ENCODE measurements at places on chromosomes 7 and 10.
A peak's percentile ranks its signal among the peaks of the same experiment; 100 is the strongest.

DNA sequence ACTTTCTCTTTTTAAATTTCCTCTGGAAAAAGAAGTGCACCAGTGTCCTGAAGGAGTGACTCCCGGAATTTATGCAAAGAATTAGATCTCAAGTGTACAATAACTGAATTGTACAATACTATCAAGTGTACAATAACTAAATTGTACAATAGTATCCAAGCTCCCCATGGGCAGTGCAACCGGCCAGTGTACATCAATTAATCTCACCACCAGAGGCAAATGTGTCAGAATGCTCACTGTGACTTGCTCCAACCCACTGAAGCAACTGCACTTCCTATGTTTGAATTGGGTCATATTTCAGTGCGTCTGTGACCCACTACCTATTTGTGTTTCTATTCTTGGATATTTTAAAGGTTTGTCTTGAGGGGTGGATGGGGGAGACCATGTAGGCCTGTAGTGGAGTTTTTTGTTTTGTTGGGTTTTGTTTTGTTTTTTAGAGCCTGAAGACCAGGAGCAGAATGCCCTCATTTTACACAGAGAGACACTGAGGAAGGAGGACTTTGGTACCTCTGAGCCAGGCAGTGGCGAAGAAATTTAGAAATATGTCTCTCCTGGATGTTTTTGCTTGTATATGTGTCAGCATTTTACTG is 78.5 kb upstream of the CTTNBP2 start:
- DNase-seq, result no peak

DNA sequence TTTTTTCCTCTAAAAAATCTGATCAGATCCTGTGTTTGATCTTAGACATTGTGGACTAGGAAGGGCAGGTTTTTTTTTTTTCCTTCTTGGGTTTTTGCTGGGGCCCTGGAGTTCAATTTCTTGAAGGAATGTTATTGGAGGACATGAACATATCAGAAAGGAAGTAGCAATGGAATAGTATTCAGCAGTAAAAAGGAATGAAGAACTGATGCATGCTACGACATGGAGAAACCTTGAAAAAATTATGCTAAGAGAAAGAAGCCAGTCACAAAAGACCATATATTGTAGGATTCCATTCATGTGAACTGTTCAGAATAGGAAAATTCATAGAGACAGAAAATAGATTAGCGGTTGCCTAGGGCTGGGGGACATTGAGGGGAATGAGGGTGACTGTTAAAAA is 34.0 kb downstream of the FGF8 start:
- no peak for DNase-seq

GRCh38 chr7:80014511-80014910 is 120.1 kb upstream of the GNAI1 start:
- no peak for DNase-seq

GRCh38 chr7:133642907-133643306 is 390.0 kb downstream of the EXOC4 start:
- DNase-seq, result no peak

- DNase-seq, result peak; percentile 6
Observed at GRCh38 chr10:48343921-48344598, 37.6 kb downstream of the MAPK8 start.

DNA sequence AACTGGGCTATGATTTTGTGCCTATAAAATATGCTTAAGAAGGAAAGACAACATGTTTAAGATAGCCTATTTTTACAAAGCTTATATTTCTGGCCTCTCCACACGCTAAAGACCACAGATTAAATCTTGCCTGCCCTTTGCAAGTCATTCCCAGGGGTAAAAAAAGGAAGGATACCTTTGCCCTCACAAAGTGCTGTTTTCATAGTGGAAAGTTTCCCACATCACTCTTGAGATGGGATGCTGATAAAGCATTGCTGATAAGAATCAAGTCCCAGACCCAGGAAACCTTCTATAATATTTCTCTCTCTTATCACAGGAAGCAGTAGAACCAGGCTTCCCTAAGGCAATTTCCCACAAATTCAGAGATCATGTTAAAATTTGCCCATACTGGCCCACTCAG is 56.5 kb downstream of the GSAP start:
- no peak for DNase-seq

DNA sequence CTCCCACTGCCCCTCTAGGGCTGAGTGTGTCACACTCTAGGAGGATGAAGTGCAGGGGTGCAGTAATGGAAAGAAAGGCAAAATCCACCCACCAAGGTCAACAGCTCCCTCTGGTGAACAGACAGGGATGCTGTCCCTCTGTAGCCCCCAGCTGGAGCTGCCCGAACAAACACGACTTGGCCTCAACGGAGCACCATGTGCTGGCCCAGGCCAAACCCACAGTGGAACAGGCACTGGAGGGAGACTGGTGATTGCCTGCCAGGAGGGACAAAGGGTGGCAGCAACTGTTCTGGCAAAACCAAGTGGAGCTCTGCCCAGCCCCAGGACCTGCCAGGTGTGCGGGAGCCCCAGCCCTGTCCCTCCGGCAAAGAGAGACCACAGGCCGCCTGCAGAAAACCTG is 20.7 kb downstream of the PDIA4 start:
- DNase-seq, result no peak

GRCh38 chr10:122557516-122557915 is 3.0 kb upstream of the DMBT1 start:
- no peak for DNase-seq

DNA sequence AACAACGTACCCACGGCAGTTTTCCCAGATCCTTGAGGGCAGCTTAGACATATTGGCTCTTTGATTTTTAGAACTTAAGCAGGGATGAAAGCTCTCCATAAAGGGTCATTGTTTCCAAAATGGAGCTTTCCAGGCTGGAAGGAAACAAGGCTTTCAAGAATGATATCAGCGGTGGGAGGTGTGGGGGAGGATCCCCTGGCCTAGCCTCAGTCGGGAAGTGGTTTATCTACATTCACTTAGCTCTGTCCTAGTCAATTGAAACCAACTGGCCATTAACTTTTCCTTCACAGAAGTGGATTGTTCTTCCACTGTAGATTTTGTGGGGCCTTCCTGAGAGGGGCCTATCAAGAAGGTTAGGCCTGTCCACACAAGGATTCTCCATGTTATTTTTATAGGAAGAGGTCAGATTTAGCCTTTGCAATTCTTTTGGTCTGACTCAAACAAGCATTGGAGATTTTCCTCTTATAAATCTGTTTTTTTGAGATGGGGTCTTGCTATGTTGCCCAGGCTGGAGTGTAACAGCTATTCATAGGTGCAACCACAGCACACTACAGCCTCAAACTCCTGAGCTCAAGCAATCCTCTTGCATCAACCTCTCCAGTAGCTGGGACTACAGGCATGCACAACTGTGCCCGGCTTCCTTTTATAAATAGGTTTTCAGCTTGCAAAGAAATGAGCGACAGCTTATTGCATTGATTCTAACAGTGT is 343.5 kb downstream of the LRMDA start:
- no peak for DNase-seq

DNA sequence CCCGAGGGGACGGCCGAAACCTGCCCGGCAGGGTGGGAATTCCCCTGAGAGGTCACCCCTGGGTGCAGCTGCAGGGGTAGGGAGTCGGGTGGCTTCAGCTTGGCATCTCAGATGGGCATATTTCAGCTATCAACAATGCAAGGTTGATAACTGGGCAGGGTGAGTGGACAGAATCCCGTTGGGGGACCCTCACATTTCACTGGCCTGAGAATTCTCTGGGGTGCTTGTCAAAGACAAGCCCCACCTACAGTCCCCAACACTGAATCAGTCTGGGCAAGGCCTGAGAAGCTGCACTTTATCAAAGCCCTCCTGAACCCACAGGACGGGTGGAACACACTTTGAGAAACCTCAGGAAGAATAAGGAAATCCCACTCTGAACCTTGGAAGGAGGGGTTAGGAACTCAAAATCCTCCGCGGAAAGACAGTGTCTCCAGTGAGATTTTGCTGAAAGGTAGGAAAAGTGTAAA is 3.1 kb downstream of the RGS10 start:
- DNase-seq, result no peak

DNA sequence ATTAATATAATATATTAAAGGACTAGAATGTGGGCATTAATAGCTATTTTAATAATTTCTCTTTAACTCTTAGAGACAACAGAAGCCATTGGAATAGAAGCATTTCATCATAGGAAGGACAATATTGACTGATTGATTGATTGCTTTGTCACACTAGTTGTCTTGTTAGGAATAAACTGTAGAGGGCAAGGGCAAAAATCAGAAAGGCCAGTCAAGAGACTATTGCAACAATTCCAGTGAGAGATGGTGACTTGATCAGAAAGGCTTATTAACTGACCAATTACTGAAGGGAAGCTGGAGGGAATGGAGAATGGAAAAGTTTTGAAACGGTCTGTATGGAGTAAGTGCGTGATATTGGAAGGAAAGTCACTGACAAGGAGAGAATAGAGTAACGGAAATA is 87.3 kb downstream of the RUNDC3B start:
- no peak for DNase-seq

DNA sequence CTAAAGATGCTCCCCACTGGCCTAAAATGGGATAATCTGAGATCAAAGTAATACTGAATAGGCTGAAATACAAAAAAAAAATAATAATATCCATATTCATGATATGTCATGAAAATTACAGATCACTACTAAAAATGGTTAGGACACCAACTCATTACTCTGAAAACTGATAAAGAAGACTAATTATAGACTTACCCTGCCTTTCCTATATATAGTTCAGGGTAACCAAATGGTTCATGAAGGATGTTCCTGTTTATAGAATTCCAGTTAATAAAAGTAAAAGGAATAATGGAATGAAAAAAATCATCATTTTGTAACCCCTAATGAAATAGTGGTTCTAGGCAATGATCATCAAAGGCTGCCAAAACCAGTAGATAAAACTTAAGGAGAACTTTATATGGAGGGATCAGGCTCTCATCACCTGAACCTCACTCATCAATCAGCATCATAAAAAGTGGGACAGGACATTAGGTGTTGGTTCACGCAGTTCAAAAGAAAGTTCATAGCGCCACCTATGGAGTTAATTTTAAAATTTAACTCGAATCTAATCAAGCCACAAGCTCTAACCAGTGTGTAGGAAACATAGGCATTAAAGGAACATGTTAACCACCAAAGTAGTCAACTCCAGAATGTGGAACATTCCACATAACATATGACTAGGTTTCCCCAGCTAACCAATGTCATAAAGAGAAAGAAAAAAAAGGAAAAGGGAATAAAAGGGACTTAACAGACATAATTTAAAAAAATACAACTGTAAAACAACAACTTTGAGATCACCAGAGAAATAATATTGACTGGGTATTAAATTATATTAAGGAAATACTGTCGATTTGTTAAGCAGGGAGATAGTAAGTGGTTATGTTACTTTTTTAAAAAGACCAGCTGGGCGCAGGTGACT is 35.7 kb downstream of the P4HA1 start:
- DNase-seq, result peak; percentile 6

- no peak for DNase-seq
Observed at GRCh38 chr10:94232711-94233383, 129.9 kb downstream of the NOC3L start.

DNA sequence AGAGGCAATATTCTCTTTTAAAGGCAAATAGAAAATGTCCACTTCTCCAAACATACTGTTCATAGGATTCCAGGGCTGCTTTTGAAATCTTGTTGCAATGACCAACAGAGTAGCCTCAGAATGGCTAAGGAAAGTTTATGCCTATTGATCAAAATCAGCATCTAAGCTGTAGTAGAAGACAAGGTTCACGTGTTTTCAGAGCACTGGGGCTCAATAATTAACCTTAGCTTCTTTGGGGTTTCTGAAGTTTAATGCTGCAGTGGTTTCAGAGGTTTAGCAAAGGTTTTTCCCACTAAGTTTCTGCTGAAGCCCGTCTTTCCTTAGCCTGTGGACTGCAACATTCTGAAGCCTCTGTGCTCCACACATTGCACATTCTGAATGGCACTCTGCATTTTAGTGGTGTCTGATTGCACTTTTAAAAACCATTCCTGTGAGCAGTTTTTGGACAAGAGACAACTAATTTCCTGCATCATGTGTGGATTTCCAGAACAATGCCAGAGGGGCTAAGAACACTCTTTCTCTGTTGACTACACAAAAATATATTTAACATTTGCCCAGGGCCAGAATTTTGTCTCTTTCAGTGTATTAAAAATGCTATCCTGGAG is 342.5 kb downstream of the PTEN start:
- no peak for DNase-seq

GRCh38 chr7:18313965-18314364 is 181.6 kb upstream of the HDAC9 start:
- no peak for DNase-seq

DNA sequence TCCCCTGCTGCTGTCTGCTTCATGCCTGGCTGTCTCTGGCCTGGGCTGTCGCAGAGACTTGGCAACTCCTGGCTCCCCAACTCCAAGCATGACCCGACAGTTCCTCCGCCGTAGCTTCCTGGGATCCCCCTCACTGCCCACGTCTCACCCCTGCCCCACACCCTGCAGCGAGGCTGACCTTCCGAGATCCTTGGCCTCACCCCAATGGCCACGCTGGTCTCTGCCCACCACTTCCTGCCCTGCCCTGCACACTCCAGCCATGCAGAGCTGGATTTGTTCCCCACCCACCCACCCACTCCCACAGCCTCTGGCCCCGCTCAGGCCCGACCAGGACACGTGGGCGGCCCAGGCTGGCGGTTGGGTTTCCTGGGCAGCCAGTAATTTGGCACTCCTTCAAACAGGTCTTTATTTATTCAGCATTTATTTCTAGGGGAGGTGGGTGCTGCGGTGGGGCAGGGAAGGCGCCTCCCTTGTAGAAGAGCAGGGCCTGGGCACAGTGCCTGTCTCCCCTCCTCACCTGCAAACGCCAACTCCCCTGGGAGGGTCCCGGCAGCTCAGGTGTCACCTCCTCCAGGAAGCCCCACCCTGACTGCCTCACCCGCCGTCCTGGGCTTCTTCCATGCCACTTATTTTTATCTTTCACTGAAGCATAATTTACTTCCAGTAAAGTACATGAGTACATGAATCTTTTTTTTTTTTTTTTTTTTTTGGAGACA is 25.5 kb downstream of the GTF2IRD1 start:
- DNase-seq, result no peak

DNA sequence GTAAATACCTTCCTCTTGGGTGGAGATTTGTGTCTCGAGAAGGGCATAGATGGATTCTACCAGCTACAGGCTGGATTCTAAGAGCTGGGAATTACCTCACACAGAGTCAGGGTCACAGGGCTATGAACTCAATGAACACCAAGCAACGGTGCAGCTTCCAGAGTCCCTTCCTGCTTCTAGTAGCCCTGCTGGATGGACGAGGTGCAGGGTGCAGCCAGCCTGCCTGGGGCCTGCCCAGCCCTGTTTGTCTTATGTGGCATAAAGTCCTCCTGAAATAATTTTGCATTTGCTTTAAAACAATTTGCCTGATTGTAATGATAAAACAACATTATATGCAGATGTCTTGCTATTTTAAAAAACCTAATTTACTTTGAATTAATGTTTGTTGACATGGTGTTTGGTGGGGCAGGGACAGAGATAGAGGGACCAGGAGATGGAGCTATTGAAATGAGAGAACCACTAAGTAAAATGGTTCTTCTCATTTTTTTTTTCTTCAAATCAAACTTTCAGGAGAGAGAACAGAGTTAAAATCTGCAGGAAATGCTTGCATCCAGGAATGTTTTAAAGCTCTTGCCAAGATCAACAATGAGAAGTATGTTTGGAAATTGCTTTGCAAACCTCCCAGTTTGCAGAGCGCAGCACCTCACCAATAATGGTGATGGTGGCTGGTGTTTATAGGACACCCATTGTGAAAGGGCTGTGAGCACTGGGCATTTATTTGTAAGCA is 305.4 kb upstream of the PODXL start:
- DNase-seq, result no peak

Measured in NCI-H446 treated with DMSO at 0.1 percent for 48 hours (cell line).